ENCODE measurements at places on chromosomes 3 and 15. TPM values are rescaled to one million over a fixed set of nuclear protein-coding genes. Genes with fewer than 3 reads are reported as not detected.

The GOLGA6B gene
- not detected for total RNA-seq

The GPR171 gene
- total RNA-seq: 20.6 TPM

The SLC27A2 gene
- total RNA-seq: 1.3 TPM

The NXPE3 gene
- 10.3 TPM for total RNA-seq

The CPNE9 gene
- 0.14 TPM for total RNA-seq

GRCh38 chr3:184320104-184320445 is 5.7 kb downstream of the EIF4G1 start:
- H3K36me3 ChIP-seq: peaks cover 80% of the 10 kb centered on the region
- H3K27me3 ChIP-seq: no peaks in the 10 kb centered on the region
- DNase-seq: no peak

- no peak for DNase-seq
- peaks cover 15% of the 10 kb centered on the region for H3K4me1 ChIP-seq
- H3K27me3 ChIP-seq: peaks cover 9% of the 10 kb centered on the region
- H3K36me3 ChIP-seq: no peaks in the 10 kb centered on the region
- H3K4me3 ChIP-seq: peak overlapping the region; percentile 93
Observed at GRCh38 chr3:172038798-172039435, 461 bp upstream of the FNDC3B start.

DNA sequence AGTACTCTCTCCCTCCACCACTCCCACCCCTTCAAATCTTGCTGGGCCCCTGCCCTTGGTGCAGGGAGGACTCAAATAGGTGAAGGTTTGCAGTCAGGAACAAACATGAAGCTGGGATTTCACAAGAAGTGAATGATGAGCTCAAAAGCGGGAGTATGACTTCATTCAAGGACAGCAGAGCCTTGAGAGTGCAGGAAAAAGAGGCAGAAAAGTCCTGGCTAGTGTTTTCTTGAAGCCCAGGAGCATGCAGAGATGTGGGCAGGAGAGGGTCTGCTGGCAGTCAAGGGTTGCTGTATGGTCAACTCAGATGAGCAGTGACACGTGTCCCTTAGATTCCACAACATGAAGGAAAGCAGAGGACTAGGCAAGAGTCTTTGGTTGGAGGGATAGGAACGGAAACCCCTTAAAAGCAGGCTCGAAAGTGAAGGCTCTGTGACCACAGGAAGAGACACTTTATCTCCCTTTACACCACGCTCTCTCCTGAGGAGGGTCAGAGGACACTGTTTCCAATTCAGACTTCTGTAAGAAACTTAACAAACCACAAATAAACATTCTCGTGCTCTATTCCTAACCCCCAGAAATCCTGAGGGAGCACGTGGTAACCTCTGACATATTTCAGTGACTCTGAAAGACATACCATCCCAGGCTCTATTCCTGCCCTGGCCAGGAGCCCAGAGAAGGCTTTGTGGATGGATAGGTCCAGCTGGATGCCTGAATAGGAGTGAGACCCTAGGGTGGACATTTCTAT is 168.0 kb upstream of the NDN start:
- no peak overlapping the region for H3K27ac ChIP-seq
- no peak overlapping the region for H3K4me3 ChIP-seq
- H3K4me1 ChIP-seq: no peaks in the 10 kb centered on the region
- H3K36me3 ChIP-seq: no peaks in the 10 kb centered on the region

DNA sequence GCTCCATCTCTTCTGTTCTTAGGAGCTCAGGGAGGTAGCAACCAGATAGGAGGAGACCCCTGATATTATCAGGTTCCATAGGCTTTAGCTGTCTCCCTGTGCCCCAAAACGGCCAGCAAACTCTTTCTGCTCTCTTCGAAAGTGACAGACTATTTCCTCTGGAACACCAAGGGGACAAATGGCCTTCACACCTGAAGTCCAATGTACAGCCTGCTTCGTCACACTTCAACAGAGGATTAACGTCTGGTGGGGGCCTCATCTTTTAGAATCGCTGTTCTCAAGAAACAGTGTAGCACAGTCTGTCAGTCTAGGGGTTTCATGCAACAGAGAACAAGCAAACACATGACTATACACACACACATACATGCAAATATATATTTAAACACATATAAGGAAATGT is 152.4 kb upstream of the SETMAR start:
- H3K4me1 ChIP-seq: no peaks in the 10 kb centered on the region
- no peaks in the 10 kb centered on the region for H3K36me3 ChIP-seq
- H3K27me3 ChIP-seq: no peaks in the 10 kb centered on the region
- no peak overlapping the region for H3K27ac ChIP-seq

- no peaks in the 10 kb centered on the region for H3K27me3 ChIP-seq
- H3K4me1 ChIP-seq: no peaks in the 10 kb centered on the region
- no peak overlapping the region for H3K4me3 ChIP-seq
- no peak overlapping the region for H3K27ac ChIP-seq
- DNase-seq: no peak
Observed at GRCh38 chr3:17678116-17678741, 64.2 kb downstream of the TBC1D5 start.

DNA sequence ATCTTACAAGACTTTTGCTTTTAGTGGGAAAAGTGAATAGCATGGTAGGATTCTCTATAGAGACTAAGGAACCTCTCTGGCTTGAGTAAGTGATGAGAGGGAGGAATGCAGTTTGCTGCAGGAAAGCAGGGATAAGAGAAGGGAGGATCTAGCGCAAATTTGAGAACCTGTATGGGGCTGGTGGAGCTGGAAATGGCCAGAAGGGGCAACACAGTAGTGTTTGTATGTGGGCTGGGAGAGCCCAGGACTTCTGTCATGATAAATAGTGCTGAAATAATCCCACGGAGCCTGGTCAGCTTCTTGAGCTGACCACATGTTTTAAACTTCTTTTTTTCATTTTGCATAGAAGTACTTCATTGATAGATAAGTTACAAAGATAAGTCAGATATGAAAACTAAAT is 11.2 kb upstream of the SHC4 start:
- H3K4me3 ChIP-seq: no peak overlapping the region
- H3K4me1 ChIP-seq: peaks cover 3% of the 10 kb centered on the region
- H3K27me3 ChIP-seq: no peaks in the 10 kb centered on the region
- H3K27ac ChIP-seq: no peak overlapping the region
- no peak for DNase-seq
- H3K36me3 ChIP-seq: no peaks in the 10 kb centered on the region

- DNase-seq: no peak
- H3K4me3 ChIP-seq: no peak overlapping the region
- peak overlapping the region; percentile 15 for H3K27ac ChIP-seq
Observed at GRCh38 chr3:101936419-101937356, 87.4 kb downstream of the NFKBIZ start.

DNA sequence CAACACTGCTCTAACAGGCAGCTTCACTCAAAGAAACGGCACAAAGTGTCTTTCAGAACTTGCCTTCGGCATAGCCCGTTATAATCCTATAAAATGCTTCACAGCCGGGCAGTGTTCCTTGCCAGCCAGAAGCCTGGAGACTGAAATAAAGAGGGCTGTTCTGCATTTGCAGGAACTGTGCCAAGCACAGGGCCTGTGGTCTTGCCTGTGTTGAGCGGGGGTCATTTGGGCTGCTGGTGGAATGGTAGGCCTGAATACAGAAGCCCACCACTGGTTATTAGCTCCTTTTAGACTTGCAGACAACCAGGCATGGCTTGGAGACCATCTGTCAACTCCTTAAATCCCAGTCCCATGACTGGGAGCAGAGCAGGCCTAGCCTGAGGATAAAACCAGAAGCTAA is 4.7 kb upstream of the ARHGEF3 start:
- H3K27ac ChIP-seq: no peak overlapping the region
- H3K4me1 ChIP-seq: peaks cover 20% of the 10 kb centered on the region
- H3K27me3 ChIP-seq: no peaks in the 10 kb centered on the region
- H3K4me3 ChIP-seq: no peak overlapping the region
- no peaks in the 10 kb centered on the region for H3K36me3 ChIP-seq

- H3K36me3 ChIP-seq: no peaks in the 10 kb centered on the region
- peaks cover 59% of the 10 kb centered on the region for H3K27me3 ChIP-seq
- no peak within 1 kb of the TSS for H3K27ac ChIP-seq
- no peak for DNase-seq
- no peaks in the 10 kb centered on the region for H3K4me1 ChIP-seq
- H3K4me3 ChIP-seq: peak within 1 kb of the TSS; percentile 16
Observed at GRCh38 chr15:77632534-77633133, at the start of gene LINGO1. Gene LINGO1 (minus strand): TSS chr15:77632912. CDS start chr15:77632315, 597 bp downstream.

DNA sequence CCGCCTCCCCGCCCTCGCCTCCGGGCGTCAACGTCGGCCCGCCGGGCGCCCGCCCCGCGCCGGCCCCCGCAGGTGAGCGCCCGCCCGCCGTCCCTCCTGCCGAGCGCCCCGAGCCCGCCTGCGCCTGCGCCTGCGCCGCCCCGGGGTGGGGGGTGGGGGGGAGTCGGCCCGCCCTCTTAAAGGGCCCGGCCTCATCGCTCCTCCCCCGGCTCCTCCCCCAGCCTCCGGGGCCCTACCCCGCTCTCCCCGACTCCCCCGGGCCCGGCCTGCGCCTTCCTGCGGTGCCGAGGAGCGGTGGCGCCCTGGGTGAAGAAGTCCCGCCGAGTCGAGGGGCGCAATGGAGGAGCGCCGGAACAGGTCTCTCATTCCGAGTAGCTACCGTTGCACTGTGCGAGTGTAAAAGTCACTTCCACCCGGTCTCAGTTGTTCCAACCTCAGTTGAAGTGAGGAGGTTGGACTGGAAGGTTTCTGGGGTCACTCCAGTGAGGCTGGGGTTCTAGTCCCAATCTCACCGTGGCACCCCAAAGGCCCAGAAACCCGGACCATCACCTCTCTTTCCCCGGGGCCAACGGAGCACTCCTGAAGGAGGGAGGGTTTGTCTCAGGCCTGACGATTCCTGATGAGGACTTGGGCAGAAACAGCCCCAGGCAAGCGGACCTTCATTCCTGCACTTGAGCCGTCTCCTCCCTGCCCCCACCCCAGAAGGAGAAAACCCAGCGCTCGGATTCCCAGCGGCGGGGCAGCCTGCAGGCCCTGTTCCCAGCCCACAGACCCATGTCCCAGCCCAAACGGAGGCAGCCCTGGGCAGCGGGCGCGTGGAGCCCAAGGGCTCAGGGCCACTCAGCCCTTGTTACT is 1.5 kb upstream of the TNK2 start:
- H3K4me1 ChIP-seq: peaks cover 12% of the 10 kb centered on the region
- H3K27ac ChIP-seq: peak overlapping the region; percentile 69
- DNase-seq: peak; percentile 94

DNA sequence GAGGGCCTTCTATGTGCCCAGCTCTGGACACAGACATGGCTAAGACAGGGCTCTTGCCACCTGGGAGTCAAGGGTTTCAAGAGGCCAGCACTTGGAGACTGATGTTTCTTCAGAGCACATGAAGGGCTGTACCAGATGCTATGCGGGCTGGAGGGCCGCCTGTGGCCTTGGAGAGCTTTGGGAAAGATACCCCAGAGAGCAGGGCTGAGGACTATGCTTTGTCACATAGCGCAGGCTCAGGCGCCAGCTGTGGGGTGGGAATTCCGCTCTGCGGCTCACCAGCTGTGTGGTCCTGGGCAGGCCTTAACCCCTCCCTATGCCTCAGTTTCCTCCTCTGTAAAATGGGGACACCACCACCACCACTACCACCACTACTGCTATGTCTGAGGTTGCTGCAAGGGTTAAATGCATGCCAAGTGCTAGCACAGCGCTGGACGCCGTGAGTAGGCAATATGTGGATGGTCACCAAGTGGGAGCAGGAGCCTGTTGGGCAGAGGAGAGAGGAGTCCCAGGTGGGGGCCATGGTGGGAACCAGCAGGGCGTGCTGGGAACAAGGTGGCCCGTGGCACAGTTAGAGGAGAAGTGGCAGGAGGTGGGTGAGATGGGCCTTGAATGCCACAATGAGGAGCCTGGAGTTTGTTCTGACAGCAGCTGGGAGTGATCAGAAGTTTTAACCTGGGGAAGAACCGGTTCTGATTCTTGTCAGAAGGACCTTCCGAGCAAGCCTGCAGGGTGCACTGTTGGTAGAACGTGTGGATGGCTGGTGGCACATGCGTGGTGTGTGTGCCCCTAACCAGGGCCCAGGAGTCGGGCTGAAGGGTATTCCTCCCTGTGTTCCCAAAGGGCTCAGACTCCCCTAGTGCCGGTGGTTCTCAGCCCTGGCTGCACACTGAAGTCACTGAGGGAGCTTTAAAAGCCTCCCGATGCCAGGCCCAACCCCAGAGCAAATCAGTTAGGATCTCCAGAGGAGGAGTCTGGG is 41.7 kb downstream of the FEM1B start:
- H3K27me3 ChIP-seq: no peaks in the 10 kb centered on the region
- H3K4me3 ChIP-seq: no peak overlapping the region

DNA sequence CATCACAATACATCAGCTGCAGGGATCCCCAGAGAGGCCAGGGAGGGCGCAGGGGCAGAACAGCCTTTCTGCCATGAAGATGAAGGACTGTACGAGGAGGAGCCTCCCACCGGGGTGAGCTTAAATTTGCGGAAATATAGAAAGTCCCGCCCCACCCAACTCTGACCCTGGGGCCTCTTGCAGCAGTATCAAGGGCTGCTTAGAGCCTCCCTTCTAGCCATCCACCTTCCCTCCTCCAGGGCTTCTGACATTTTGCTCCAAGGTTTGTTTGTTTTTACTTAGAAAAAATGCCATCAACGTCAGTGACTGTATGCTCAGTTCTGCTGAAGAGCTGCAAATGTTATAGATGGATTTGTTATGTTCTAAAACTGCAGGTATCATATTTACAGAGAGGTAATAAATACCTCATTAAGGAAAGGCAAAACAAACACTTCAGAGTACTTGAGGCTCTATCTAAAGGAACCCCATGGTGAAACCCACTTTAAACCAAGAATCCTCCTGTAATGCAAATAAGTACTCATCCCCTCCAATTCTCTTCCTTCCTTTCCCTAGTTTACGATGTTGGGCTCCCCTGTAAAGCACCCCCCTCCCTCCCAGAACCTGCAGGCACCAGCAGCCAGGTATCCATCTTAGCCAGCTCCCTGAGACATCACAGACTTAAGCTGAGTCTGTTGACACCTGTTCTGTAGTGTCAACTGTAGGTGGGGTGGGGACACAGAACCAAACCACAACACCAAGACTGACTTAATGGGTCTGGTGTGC is 30.5 kb downstream of the RFTN1 start:
- no peak overlapping the region for H3K4me3 ChIP-seq
- H3K36me3 ChIP-seq: peaks cover 55% of the 10 kb centered on the region
- peaks cover 58% of the 10 kb centered on the region for H3K4me1 ChIP-seq
- no peaks in the 10 kb centered on the region for H3K27me3 ChIP-seq

DNA sequence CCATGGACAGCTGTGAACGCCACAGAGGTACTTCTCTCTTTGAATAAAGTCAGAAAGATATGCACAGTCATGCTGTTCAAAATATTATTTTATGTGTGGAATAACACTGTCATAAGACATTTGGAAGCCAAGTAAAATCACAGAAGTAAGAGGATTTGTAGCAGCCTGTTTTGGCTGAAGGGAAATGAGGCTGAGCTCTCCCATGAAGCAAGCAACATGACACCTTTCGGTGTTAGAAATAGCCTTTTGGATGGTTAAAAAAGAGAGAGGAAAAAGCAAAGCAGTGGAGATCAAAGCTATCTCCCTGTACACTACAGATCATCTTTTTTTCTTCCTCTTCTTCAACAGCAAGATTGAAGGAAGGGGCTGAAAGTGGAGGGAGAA is 755.3 kb downstream of the ROBO1 start:
- DNase-seq: no peak
- peaks cover under 1% of the 10 kb centered on the region for H3K4me1 ChIP-seq
- H3K4me3 ChIP-seq: no peak overlapping the region

- no peak overlapping the region for H3K4me3 ChIP-seq
- no peaks in the 10 kb centered on the region for H3K4me1 ChIP-seq
- H3K36me3 ChIP-seq: no peaks in the 10 kb centered on the region
- H3K27me3 ChIP-seq: no peaks in the 10 kb centered on the region
Observed at GRCh38 chr15:70708839-70709238, 54.5 kb downstream of the UACA start.

GRCh38 chr3:151890721-151891141 is 17.3 kb downstream of the SUCNR1 start:
- no peaks in the 10 kb centered on the region for H3K36me3 ChIP-seq
- H3K27me3 ChIP-seq: no peaks in the 10 kb centered on the region
- no peak overlapping the region for H3K4me3 ChIP-seq
- H3K27ac ChIP-seq: peak overlapping the region; percentile 93
- peaks cover 12% of the 10 kb centered on the region for H3K4me1 ChIP-seq
